ENCODE measurements at places on chromosomes 2 and 18.

- no peak for DNase-seq
Observed at GRCh38 chr18:70411307-70411706, 122.5 kb downstream of the SOCS6 start.

- DNase-seq: no peak
Observed at GRCh38 chr2:61023670-61024069, 5.6 kb upstream of the PUS10 start.

DNA sequence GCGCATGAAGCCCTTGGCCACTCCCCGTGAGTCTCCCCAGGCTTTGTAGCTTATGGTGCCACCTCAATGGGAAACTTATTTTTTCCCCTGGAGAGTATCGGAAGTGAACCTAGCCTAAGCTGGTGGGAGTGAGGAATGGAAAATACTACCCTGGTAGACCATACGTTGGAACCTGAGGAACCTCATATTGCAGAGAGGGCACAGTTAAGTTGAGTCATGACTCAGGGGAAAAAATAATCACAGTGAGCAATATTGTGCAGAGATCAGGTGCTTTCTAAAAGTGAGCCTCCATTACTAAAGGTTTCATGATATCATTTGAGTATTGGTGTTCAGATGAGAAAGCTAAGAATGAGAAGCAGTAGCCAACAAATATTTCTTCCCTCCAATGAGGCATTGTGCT is 360.5 kb upstream of the NT5C1B start:
- no peak for DNase-seq

- no peak for DNase-seq
Observed at GRCh38 chr18:72965616-72966015, 97.8 kb upstream of the NETO1 start.

DNA sequence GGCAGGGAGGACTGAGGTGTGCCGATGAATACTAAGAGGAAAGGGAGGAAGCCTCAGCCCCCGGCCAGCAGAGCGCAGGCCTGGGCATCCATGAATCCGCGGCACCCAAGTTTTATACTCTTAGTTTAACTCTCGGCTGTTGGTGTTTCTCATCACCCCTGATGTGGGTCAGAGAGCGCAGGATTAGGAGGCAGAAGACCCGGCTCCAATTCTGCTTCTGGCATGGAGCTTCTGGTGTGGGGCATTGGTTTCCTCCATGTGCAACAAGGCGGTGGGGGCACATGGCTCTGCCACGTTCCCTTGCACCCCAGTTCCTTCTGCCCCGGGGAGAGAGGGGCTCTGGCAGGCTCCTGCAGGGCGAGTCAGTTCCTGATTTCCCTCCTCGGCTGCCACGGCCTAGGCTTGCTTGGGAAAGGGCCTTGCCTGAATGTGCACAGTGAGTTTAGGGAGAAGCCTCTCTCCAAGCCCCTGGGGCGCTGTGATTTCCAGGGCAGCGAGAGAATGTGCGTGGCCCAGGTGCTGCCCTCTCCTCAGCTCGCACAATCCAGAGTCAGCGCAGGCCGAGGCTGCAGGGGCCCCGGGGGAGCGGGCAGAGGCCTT is 36.2 kb upstream of the DNMT3A start:
- DNase-seq: no peak

DNA sequence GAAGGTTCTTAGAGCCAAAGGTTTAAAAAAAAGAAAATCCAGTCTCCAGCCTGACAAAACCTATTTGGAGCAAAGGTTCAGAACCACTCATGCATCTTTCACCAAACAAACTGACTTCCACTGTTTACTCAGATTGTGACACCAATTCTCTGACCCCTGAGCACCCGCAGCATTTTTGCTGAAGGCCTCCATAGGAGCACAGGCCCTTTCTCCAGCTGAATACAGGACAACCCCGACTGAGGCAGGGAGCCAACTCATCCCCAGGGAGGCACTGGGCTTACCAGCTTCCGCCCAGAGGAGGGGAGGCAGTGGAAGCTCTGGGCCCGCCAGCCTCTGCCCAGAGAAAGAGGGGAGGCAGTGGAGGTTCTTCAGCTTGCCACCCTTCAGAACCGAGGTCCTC is 51.0 kb upstream of the CNGA3 start:
- no peak for DNase-seq

DNA sequence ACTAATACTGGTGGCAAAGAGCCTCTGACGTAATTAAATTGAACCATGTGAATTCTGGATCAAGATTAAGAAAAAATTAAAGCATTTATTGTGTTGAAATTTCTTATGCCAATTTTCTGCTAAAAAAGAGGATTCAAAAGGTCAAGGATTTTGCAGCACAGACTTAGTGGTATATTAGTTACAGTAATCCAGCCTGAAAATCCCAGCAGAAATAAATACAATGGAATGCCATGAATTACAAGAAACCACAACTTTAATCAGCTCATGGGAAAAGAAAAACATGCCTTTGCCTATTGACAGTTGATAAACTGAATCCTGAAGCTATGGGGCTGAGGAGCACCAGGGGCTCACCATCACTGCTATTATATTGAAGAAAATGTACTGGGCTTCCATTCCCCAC is 114.8 kb upstream of the SATB2 start:
- no peak for DNase-seq

DNA sequence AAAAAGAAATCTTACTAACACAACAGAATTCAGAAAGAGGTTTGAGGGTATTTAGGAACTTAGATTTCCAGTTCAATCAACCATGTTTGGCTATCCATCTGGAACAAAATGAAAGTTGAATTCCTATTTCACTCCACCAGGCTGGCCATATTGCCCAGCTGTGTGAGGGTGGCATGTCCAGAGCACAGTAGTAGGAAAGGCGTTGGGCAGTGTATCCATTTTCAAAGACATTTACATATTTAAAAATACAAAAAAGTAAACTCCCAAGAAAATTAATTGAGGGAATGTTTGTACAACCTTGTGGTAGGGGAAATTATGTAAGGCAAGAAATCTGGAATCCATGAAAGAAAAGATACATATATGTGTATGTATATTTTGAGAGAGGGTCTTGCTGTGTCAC is 21.5 kb upstream of the MSH2 start:
- DNase-seq: no peak

DNA sequence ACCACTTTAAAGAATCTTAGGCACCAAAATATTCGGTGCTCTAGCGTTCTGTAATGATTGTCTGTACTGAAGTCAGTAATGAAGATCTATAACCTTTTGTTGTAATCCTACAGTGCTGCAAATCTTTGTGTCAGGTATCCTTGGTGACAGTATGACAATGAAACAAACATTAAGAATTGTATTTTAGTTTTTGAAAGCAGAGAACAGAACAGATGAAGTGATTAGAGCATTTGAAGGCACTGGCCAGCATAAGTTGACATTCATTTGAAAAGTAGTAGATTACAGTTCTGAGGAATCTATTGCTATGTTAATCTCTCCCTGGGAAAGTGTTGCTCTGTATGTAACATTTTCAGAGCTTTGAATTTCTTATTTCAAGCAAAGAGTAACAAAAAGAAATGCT is 451.2 kb downstream of the NUP35 start:
- DNase-seq: no peak

- no peak for DNase-seq
Observed at GRCh38 chr18:79760348-79760747, 37.4 kb upstream of the KCNG2 start.

Measured in activated CD8-positive, alpha-beta memory T cell treated with anti-CD3 and anti-CD28 coated beads for 1 hour (primary cell).